ENCODE measurements at places on chromosomes 16 and 17.

DNA sequence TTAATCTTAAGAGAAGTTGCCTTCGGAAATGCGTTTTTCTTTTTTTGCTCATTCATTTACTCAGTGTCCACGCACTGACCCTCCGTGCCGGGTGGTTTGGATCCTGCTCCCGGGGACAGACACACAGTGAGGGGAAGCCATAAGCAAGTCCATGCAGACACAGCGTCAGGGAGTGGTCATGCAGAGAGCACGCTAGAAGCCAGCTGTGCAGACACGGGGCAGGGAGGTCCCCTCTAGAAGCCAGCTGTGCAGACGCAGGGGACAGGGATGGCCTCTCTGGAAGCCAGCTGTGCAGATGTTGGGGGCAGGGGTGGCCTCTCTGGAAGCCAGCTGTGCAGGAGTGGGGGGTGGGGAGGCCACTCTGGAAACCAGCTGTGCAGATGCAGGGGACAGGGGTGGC is 4.8 kb downstream of the GAA start:
- no peak for DNase-seq

- no peak for DNase-seq
Measured at GRCh38 chr17:18186627-18186982, 3.0 kb downstream of the ALKBH5 start.

DNA sequence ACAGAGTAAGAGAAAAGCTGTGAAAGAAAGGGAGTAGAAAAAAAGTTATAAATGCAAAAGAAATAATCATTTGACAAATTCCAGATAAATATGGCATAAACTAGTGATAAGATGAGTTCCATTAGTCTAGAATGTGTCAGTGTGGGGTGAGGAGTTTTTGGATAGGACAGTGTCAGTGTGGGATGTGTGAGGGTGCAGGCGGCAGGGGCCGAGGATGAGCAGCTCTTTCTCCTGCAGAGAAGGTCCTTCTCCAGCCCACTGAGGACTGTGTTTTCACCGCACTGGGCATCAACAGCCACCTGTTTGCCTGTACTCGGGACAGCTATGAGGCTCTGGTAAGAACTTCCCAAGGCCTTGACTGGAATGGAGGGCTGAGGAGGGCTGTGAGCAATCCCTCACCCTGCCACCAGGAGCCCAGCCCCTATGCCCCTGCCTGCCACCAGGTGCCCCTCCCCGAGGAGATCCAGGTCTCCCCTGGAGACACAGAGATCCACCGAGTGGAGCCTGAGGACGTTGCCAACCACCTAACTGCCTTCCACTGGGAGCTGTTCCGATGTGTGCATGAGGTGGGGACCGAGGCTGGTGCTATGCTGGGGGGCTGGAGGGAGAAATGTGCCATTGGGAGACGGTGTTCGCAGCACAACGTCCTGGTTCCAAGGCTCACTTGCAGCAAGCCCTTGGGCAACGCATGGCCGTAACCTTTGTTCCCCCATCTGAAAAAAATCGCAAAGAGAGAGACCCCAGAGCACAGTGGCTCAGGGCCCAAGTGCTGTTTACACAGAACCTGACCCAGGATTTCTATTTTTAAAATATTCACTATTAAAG is 13.1 kb downstream of the RAPGEFL1 start:
- no peak for DNase-seq

DNA sequence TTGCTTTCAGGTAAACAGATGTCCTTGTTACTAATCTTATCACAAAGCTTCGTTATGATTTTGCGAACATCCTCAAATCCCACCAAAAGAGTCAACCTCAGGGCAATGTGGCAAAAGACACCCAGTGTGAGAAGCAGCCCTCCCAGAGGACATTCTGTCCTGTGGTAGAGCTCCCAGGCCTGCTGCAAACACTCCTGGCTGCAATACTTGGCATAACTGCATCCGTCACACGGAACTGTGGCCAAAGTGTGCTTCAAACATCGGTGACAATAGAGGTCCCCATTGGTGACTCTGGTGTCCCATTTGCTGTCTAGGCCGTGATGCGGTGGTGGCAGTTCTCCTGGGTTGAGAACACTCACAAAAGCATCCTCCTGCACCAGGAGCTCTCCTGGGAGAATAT is 29.5 kb downstream of the SMYD4 start:
- no peak for DNase-seq

- no peak for DNase-seq
Measured at GRCh38 chr17:15171167-15172047, 93.7 kb downstream of the PMP22 start.

DNA sequence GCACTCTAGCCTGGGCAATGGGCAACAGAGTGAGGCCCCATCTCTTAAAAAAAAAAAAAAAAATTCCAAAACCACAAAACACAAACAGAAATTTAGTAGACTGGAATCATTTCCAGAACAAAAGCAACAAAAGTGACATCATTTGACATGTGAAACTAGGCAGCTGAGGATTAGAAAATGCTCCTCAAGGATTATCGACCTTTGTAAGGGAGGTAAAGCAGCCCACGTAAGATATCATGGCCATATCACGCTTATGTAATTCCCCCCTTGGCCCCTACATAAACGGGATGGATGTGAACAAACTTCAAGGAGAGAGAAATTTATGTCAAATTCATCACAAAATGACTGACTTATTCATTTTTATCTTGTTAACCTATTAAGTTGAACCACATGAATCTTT is 83.3 kb downstream of the WDR59 start:
- no peak for DNase-seq

DNA sequence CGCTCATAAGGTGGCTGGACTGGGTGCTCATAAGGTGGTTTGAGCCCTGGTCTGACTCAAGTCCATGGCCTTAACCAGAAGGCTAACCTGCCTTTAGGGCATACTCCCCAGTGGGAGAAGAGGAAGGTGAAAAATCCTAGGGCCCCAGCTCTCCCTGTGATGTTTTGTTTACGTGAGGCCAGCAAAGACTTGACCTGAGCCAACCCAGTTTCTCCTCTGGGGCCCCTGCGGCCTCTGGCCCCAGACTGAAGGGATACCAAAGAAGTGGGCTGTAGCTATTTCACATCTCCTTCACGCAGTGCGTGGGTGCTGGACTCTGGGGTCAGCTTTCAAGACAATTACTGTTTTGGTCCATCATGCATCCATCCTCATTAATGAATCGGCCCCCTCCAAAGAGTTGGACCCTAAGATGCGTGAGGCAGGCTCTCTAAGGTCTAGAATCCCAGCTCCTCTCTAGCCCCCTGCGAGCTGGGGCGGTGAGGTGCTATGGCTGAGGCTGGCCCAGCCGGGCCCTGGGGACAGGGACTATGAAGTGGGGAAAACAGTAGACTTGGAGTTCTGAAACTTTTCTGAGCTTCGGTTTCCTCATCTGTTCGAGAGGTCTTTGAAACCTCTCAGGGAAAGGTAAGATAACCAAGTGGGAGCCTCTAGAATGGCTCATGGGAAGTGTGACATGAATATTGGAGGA is 1.5 kb downstream of the SH2B1 start:
- DNase-seq: no peak

DNA sequence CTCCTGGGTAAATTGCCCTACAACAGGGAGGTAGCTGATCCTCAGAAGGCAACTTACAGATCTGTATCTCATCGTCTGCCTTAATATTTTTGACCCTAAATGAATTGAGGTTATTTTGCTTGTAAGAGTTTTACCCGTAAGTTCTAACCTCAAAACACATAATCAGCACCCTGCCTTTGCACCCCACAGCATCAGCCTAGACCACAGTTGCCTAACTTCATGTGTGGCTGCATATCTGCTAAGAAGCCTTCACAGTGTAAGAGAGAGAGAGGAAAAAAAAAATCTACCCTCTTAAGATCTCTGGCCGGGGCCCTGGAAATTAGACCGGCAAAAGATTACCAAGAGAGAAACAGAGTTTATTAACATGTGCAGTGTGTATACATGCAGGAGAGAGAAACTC is 76.9 kb downstream of the ARHGAP44 start:
- no peak for DNase-seq

- no peak for DNase-seq
Measured at GRCh38 chr17:72063756-72064450, 56.9 kb upstream of the SOX9 start.

DNA sequence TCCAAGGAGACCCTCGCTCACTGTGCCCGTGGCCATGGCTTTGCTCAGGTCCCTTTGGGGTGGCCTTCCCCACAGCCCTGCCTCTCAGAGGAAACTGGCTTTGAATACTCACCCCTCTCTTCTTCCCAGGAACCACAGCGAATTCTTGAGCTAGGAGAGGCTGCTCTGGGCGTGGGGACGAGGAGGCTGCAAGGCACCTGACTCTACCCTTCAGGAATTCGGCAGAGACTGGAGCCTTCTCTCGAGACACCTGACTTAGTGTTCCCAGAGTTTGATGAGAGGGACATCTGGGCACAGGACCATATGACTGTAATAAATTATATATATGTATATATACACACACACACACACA is 6.2 kb downstream of the LLGL2 start:
- DNase-seq: no peak

GRCh38 chr17:62565817-62566216 is 61.7 kb upstream of the MRC2 start:
- no peak for DNase-seq

- no peak for DNase-seq
Measured at GRCh38 chr16:27383556-27384243, 18.3 kb upstream of the IL21R start.

GRCh38 chr16:19722269-19722952 is 4.3 kb downstream of the IQCK start:
- DNase-seq: no peak

DNA sequence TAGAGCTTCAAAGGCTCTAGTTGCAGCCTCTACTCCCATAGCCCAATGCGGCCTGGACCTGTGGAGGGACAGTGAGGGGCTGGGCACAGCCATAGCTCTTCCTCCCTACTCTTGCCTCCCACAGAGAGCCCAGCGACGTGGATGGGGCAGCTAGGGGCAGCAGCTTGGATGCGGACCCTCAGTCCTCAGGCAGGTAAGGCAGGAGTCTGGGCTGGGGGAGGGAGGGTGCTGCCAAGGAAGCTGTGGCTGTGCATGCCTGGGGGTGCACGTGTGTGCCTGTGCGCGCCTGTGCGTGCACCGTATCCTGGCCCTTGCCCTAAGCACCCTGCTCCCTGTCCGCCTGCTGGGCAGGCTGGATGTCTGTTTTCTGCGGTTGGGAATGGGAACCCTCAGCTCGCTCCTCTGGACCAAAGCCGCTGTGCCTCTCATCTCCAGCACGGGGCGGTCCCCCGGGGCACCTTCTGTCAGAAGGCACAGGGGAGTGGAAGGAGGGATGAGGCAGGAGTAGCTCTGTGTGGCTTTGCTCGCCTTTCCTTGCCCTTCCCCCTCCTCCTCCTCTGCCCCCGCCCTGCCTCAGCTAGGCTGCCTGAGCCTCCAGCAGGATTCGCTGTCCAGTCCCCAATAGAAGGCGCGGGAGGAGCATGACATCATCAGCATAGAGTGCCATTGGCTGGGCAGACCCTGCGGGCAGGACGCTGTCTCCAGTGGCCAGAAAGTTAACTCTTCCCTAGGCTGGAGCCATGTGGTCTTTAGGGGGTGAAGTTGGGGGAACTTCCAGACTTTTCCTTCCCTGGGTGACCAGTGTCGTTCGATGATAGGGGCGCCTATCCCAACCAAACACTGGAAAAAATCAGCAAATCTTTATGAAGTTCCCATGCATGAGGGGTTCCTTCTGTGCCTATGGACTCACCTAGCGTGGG is 797 bp downstream of the PRCD start:
- no peak for DNase-seq

GRCh38 chr17:73369111-73369521 is 57.3 kb upstream of the CDC42EP4 start:
- no peak for DNase-seq

- no peak for DNase-seq
Measured at GRCh38 chr17:39009581-39010001, 42.4 kb upstream of the FBXO47 start.

GRCh38 chr17:77863814-77864161 is 94.7 kb upstream of the TNRC6C start:
- DNase-seq: no peak

DNA sequence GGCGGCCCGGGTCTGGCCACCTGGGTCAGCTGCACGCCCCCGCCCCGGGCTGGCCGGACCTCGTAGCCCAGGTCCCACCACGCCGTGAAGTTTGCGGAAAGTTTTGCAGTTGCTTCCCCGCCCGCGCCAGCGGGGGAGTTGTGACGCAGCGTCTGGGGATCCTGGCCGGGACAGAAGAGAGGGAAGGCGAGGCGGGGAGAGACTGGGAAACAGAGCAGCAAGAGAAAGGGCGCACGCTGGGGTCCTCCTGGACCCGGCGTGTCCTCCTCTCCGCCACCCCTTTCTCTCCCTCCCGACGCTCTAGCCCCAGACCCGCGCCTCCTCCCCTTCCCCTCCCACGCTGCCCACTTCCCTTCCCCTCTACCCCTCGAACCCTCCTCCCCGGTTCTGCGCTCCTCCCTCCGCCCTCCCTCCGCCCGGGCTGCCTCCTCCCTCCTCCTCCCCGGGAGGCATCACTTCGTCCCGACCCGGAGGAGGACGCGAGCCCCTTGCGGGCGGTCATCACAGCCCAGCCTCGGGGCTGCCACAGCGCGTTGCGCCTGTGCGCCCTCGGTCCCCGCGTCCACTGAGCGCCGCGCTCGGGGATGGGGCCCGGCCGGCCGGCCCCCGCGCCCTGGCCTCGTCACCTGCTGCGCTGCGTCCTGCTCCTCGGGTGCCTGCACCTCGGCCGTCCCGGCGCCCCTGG is at the start of gene MRC2:
Gene MRC2, plus strand, starts transcription at position 452 of the 685 bp plus-strand sequence. Its CDS starts 133 bp downstream, at position 585.
- no peak for DNase-seq

DNA sequence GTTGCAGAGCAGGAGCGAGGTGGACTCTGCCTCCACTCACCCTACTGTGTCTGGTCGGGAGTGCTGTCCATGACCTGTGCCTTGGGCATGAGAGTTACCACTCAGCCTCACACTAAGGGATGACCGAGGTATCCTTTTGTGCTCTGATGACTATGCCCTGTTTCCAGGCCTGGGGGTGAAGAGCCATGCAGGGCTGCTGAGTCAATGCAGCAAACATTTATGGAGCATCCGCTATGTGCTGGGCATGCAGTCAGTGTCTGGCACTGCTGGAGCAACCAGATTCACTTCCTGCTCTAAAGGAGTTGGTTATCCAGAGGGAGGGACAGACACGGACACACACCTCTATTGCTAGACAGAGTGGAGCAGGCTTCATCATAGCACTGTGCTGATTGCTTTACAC is 7.6 kb upstream of the HNF1B start:
- no peak for DNase-seq

DNA sequence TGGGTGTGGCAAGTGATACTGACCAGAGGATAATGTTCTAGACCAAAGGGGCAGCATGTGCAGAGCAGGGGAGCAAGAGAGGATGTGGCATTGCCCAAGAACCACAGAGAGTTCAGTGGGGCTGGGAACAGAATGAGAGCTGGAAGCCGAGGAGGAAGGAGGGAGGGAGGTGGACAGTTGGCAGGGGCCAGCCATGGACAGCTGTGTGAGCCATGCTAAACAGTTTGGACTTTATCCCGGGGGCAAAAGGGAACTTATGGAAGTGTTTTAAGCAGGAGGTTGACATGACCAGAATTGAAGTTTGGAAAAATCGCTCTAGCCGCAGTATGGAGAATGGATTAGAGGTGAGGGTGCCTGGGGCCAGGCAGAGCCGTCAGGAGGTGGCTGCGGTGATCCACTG is 29.4 kb upstream of the TMEM132E start:
- DNase-seq: no peak

Measured in stimulated activated CD4-positive, alpha-beta T cell treated with anti-CD3 and anti-CD28 coated beads, Interleukin-1b, Interleukin-23, amount 100 ng/mL, for 1 hour (primary cell).